ENCODE measurements at places on chromosomes 1 and 21.

DNA sequence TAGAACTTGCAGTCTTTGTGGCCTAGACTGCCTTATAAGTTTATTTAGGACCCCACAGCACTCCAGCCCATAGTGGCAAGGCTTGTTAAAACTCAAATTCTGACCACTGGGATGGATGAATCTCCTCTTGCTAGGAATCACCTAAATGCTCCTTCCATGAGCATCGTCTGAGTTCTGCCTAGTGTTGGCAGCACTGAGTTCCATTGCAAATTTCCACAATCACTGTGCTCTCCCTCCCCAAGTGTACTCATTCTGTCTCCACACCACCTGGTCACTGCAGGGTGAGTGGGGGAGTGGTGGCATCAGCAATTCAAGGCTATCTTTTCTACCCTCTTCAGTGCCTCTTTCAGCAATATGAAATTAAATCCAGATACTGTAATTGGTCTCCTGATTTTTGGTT lies 46.7 kb upstream of the PTBP2 start:
- DNase-seq, result no peak

DNA sequence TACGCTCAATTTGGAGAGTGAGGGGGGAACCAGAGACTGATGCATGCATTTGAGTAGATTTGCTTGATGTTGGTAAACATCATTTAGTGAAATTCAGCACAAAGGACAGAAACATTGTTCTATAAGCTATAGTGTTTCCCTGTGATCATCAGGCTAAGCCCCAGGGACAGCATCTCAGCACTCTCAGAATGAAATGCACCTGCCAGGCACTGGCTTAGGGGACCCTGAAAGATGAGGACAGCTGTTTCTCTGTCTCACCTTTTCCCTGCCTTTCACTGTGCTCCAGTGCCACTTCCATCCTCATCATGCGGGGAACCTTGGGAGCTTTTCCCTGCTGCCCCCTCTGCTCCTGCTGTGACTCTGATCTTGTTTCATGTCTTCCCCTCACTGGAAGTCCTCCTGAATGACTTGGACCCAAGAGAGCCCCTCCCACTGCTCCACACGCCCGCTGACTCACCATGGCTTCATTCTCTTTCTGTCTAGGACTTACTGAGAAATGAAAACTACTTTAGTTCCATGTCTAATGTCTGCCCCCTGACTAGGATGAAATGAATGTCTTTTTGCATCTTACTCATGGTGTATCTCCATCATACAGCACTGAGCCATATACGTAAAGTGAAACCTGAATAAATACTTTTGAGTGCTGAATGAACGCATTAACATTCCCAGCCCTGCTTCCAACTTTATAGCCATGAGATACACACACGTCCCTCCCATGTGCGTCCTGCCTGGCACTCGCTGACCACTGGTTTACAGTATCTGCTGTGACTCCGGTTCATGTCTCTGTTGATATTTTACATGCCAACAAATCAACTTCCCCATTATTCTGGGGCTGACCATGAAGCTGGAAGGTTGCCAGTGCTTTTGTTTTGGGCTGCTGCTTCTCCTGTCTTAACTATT lies 182.0 kb downstream of the PCP4 start:
- no peak for DNase-seq

- no peak for DNase-seq
Measured at GRCh38 chr1:206721454-206721853, 36.7 kb downstream of the MAPKAPK2 start.

- DNase-seq, result no peak
Measured at GRCh38 chr1:189435398-189435797, 1042.3 kb downstream of the BRINP3 start.

DNA sequence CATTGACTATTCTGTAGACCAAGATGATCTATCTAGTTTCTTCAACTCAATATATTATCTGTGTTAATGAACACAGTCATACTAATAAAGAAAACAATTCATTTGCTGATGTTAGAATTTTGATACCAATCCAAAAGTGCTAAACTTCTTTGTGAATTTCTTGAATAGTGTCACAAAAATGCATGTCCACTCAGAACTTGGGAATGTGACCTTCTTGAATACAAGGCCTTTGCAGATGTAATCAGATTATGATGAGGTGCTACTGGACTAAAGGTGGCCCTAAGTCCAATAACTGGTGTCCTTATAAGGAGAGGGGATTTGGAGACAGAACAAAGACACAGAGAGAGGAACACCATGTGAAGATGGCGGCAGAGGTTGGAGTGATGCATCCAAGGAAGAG lies 305.8 kb upstream of the ZP4 start:
- no peak for DNase-seq

- no peak for DNase-seq
Measured at GRCh38 chr1:11046625-11047365, at the start of gene MASP2. MASP2 (minus strand) TSS chr1:11047239; CDS start chr1:11047207, 32 bp downstream.

- DNase-seq, result no peak
Measured at GRCh38 chr1:204530932-204531331, 14.7 kb downstream of the MDM4 start.

DNA sequence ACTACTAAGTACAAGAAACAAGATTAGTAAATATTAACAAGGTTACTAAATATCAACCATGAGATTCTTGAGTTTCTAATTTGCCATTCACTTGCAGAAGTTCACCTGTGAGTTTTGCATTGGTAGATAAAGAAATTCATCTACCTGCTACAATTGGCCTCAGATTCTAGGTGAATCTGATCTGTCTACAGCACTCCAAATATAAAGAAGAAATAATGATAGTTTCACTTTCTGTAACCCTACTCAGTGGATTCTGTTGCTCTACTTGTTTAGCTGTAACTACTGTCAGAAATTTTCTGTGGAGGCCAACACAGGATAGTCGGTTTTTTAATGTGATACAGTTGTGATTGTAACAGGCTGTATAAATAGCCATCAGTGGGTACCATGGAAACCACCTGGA lies 118.6 kb downstream of the NR5A2 start:
- no peak for DNase-seq

DNA sequence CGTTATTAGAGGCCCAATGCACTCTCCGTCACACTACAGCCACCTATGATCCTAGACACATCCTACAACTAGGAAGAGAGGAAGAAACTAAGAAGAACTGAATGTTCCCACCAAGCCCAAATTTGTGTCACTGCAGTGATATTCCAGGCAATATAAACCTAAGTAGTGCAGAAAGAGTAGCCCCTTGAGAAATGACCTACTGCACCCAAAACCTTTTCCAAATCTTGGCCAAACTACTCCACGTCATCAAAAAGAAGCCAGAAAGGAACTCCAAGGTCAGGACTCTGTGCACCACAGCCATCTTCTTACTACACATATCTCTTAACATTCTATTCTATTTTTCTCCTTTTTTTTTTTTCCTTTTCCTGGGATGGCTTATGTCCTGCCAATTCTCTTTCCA lies 60.2 kb downstream of the ADAMTS1 start:
- DNase-seq, result no peak

DNA sequence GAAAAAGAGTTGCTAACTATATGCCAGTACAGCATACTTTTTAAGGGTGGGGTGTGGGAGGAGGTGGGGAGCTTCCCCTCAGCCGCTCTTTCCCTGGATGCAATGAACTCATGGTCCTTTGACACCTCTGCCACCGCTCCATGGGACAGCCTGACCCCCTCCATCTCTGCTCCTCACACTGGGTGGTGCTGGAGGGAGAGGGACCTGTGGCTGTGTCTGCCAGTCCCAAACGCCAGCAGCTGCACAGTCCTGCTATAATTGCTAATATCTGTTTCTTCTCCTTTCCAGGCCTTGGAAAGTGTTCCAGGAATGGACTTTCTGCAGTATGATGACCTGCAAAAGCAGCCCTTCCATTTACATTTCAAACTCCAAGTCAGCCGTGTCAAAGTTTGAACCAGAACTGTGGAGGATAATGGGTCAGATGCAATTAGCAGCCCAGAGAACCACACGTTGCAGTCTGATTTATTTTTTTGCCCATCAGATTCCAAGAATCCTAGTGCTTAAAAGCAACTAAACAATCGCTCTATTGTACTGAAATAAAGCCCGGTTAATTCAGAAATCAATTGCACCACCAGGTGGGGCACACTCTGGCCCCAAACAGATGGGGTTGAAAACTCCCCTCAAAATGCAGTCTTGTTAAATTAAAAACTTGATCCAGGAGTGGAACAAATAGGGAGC lies 160.7 kb upstream of the LMO4 start:
- DNase-seq, result no peak

DNA sequence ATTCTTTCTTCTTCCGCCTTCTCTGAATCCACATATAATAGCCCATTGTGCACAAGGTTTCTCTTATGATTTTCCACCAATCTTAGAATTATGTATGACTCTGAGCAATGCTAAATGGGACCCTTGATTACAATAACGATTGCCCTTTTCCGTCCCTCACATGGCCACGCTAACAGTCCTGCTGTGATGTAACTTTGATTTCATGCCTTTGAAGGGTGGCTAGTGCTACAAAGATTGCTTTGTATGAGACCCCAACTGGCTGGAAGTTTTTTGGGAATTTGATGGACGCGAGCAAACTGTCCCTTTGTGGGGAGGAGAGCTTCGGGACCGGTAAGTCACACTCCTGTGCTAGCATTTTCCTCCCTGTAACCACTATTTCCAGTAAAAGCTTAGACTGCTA lies 45.3 kb downstream of the PGM1 start:
- DNase-seq, result no peak

GRCh38 chr1:70509996-70510876 lies 99.2 kb downstream of the CTH start:
- no peak for DNase-seq

DNA sequence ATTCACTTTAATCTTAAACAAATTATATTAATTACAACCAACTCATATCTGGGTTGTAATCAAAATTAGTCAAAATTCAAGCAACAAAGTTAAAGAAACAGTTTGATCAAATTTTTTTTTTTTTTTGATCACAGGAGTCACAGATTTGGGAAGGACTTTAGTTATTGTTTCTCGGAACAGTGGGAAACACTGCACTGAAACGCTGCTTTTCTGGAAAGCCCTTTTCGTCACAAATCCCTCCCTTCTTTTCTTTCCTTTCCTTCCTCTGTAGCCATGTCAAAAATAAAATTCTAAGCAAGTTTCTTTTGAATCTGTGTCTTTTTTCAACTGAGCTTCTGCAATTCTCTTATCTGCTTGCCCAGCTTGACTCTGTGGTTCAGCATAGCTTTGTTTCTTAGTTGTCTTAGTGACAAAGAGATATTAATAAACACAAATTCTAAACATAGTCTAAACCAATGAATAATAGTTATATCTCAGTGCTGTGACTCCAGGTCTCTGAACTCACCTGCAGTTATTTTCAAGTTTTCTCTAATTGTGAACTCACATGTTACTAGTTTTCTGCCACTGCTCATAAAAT lies 53.8 kb downstream of the PTGS2 start:
- DNase-seq, result no peak

GRCh38 chr1:52677076-52677806 lies 20.9 kb downstream of the COA7 start:
- no peak for DNase-seq

- DNase-seq, result no peak
Measured at GRCh38 chr1:52059321-52059720, 3.2 kb downstream of the BTF3L4 start.

DNA sequence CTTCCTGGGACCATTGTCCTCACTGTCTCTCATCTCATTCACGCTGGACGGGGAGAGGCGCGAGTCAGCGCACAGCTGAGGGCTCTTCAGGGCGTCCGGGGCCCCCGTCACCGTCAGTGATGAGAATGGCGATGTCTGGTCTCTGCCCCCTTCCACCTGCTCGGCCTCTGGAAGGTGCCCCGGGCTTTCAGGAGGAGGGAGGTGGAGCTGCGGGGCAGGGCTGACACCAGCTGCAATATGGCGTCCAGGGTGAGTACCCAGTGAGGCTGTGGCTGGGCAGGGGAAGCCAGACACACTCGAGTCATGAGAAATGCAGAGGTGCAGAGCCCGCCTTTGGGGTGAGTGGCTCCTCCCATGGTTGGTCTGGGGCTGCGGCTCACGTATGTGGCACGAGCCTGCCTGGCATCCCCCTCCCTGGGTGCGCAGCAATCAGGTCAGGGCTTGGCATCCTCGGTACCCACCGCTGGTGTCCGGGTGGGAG lies 15.1 kb downstream of the MORN1 start:
- no peak for DNase-seq

- DNase-seq, result no peak
Measured at GRCh38 chr1:55310505-55310971, 95.4 kb upstream of the USP24 start.

GRCh38 chr1:164223378-164223777 lies 335.6 kb upstream of the PBX1 start:
- no peak for DNase-seq

DNA sequence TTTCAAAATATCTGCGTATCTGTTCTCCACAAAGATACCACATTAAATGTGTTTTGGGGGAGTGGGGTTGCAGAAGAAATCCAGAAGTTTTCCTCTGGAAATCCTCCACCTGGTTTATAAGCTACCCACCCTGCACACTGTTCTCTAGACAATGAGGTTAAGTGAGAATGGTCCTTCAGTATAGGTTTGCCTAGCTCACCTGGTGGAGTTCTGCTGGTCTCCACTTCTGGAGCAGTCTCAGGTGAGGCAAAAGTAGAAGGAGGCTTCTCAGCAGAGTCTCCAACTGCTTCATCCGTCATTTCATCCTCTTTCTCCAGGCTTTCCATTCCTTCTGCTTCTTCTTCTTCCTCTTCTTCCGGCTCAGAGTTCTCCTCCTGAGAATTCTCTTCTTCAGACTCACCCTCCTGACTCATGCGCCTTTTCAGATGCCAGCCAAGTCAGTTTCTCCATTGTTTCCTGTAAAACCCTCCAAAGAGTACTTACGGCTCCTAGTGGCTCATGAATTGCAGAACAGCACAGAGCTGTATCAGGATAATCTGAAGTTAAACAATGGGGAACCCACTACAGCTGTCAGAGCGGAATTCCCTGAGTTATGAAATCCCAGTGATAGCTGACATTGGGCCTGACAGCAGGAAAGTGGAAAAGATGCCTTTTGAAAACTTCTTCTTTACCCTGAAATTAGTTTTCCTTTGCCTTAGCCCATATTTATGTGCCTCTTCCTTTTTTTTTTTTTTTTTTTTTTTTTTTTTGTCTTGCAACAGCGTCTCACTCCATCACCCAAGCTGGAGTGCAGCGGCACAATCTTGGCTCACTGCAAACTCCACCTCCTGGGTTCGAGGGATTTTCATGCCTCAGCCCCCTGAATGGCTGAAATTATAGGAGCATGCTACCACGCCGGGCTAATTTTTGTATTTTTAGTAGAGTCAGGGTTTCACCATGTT lies 38.5 kb downstream of the MSTO1 start:
- DNase-seq, result no peak

DNA sequence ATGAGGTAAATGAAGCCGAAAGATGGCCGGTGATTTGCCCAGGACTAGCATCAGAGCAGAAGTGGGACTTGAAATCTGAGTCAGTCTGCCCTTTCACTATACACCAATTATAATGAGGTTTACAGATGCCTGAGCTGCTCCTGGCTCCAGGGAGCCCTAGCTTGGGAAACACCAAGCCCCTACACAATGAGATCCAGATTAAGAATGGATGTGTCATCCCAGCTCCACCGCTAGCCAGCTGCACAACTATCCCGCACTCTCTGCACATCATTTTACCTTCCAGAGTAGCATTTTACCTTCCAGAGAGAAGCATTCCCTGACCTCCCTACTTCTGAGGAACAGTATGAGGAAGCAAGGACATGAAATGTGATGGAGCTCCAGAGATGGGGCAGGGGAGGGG lies 27.0 kb downstream of the SERTAD4 start:
- no peak for DNase-seq

All from cortex of kidney (tissue), 1 donor.